Amygdala (tissue), 56 donors: ENCODE measurements at places on chromosomes 3 and 15.
A peak's percentile ranks its signal among the peaks of the same experiment; 100 is the strongest.

DNA sequence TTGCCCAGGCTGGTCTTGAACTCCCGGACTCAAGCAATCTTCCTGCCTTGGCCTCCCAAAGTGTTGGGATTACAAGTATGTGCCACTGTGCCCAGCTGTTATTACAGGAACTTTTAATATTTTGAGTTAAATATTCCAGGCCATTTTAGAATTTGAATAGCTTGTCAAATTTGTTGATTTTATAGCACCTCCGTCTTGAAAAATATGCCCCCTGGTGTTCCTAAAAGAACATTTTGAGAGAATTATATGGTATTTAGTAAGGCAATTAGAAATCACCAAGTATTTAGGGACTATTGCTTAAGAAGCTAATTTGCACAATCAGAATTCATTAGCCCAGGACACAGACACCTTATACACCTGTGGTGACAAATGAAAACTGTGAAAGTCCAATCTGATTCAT is 23.7 kb downstream of the PDE8A start:
- DNase-seq: no peak

DNA sequence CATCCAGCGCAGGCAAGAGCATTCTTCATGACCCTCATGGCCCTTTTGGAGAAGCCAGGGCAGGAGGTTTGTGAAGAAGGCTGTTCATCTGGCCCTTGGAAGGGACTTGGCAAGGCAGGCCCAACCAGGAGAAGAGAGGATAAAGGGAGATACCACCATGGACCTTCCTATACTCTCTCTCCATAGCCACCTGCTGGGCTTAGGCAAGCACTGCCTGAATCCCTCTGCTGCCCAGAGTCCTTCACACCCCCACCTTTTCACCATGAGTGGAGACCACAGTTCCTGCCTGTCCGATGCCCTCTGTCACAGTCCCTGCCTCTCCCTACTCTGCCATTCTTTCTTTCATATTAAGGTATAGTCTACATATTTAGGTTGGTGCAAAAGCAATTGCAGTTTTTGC is 10.6 kb upstream of the SFMBT1 start:
- DNase-seq: no peak

DNA sequence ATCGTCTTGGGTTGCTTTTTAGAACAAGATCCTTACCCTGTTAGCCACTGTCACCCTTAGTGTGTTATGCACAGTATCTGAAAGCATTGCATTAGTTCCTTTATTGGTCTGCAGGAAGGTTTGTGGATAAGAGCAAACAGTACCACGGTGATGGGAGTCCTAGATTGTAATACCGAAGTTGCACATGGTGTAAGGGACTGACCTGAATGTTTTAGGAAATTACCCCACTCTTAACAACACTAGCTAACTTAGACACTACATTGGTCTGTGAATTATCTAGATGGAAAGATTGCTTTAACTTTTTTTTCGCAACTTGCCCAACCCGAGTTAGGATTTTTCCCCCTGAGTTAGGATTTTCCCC is 1.3 kb downstream of the STT3B start:
- DNase-seq: no peak

DNA sequence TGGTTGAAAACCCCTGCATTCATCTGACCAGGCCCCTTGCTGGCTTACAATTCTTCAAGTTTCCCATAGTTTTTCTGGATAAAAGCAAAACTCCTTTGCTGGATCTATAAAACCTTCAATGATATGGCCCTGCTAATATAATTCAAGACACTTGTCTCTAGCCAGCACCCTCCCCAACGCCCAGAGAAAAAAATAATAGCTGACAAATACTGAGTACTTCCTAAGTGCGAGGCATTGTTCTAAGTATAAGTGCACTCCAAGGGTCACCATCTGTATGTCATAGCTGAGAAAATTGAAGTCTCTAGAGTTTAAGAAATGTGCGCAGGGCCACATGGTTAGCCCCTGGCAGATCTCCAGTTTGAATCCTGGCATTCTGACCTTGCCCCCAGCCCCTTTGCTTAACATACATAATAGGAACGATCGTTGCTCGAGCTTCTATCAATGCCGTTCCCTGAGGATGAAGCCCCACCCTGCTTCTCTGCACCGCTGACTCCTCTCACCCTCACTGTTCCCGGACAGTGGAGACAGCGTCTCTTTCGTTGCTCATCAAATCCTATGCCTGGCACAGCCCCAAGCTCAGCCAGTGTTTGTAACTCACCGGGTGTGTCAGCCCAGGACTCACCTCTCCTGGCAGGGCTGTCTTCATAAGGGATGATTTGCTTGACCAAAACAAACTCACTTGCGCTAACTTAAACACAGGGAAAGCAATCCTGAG is 377.1 kb upstream of the PROK2 start:
- DNase-seq: no peak

GRCh38 chr3:76044601-76045600 is 259.6 kb upstream of the ZNF717 start:
- DNase-seq: peak; percentile 1

GRCh38 chr15:77548589-77549557 is 83.8 kb downstream of the LINGO1 start:
- no peak for DNase-seq
